Esophagus mucosa (tissue), 1 donor: ENCODE measurements at places on chromosomes 13 and 19.
A peak's percentile ranks its signal among the peaks of the same experiment; 100 is the strongest.

GRCh38 chr13:112840472-112841302, 128.3 kb upstream of the MCF2L start:
- no peak for ATAC-seq

- no peak for ATAC-seq
These were observed 66.5 kb downstream of the MLLT1 start for GRCh38 chr19:6213266-6213595.

GRCh38 chr13:60094385-60095088, 69.2 kb downstream of the DIAPH3 start:
- ATAC-seq = no peak

GRCh38 chr19:38538386-38538785, 79.4 kb downstream of the MAP4K1 start:
- ATAC-seq = no peak

DNA sequence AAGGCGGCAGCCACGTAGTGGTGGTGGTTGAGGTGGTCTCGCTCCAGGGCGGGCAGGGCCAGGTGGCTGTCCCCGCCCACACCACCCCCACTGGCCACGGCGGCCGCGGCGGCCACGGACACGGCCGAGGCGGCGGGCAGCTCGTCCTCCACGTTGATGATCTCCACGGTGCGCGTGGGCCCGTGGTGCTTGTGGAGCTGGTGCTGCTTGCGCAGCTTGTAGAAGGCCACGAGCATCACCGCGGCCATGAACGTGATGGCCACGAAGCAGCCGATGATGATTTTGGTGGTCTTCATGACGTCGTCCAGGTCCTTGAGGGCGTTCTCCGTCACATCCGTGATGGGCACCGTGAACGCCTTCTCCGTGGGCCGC, 4.0 kb upstream of the ASPDH start:
- no peak for ATAC-seq

DNA sequence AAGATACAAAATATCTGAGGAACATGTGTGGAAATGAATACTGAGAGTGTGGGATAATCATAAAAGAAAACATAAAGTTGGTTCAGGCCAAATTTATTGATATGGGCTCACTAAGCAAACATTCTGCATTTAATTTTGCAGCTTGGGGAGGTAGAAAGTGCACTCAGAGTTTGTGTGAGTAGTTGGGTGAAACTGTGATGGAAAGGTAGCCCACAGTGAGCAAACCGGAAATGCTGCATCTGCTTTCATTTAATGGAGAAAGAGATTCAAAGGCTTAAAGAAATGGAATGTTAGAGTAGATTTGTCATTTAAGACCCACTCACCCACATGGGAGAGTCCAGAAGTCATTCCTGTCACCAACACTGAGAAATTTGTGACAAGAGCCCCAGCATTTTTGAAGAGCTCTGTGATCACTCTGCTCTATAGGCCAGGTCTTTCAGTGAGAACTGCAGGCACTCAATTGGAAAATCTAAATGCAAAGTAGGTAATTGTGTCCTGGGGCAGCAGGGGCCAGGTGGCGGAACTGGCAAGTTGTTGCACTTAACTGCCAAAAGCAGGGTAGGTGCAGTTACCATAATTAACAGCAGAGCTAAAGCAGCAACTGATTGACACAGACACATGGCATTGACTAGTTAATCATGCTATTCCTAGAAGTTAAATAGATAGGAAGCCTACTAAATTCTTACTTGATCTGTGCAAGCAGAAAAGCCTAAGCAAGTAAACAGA, 1228.3 kb upstream of the PCDH20 start:
- no peak for ATAC-seq

- ATAC-seq = peak; percentile 11
These were observed 22.3 kb downstream of the PLEKHJ1 start for GRCh38 chr19:2213799-2214198.

DNA sequence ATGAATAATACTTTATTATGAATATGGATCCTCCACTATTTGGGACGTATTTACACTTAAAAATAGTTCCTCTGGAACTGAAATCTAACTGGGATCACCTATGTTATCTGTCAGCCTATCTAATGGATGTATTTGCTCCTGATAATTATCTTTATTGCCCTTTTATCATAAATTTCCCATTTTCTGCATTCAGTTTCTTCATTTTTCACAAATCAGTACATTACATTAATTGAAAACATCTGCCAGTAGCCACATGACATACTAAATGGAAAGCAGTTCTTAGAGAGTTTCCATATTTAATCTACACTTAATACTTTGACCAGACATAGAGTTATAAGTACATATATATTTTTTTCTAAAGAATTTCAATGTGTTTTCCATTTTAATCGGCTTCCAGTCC, 888.8 kb downstream of the SLITRK6 start:
- no peak for ATAC-seq

GRCh38 chr19:54877471-54877870, 3.4 kb downstream of the FCAR start:
- no peak for ATAC-seq

- no peak for ATAC-seq
These were observed 4.1 kb downstream of the SLC17A7 start for GRCh38 chr19:49437231-49437630.

DNA sequence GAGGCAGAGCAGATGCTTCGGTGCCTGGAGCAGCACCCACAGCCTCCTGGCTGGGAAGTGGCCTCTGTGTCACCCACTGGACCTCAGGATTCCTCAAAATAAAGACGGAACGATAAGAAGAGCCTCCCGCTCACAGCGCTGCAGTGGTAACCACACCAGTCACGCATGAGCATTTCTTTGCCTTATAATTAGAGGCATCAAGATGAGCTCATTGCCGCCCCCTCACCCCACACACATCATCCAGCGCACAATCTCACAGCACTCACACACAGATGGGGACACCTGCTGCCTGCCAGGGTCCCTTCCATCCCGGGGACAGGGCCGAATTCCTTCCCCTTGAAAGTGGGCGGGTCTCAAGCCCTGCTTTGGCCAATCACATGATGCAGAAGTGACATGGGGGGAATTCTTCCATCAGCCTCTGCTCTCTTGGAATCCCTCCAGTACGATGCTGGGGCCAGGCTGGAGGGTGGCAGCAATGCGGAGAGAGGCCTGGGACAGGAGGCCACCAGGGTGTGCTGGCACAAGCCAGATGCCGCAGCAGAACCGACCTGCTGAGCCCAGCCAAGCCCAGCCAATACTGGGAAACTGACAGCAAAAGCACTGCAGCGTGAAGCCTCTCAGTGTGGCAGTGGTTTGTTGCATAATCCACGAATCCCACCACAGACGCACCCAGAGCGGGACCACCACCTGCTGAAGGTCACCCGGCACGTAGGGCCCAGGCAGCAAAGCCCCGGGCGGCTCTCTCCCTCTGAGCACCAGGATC, 16.0 kb downstream of the PIP5K1C start:
- no peak for ATAC-seq

DNA sequence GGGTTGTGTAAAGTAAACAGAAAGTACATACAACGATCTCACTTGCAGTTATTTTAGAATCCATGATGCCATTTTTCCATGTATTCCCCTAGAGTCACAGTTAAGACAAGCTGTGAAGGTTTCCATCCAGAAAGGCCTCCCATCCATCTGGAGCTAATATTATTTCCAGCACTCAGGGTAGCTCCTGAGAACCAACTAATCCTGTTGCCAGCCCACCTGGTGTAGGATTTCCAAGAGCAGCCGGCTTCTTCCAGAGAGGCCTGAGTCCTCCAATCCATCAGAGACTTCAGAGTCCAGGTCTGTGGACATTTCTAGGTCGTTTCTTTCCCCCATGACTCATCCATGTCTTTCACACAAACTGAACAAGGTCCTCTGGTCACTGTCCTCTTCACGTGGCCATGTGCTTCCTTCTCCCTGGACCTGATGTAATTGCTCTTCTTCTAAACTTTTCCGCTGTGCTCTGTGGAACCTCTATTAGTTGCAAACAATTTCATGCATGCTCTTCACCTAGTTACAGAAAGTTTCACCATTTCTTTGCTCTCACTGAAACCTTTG, 270.3 kb upstream of the TMTC4 start:
- ATAC-seq = no peak

- ATAC-seq = peak; percentile 83
These were observed 232.5 kb downstream of the SLC7A1 start for GRCh38 chr13:29362849-29363604.

DNA sequence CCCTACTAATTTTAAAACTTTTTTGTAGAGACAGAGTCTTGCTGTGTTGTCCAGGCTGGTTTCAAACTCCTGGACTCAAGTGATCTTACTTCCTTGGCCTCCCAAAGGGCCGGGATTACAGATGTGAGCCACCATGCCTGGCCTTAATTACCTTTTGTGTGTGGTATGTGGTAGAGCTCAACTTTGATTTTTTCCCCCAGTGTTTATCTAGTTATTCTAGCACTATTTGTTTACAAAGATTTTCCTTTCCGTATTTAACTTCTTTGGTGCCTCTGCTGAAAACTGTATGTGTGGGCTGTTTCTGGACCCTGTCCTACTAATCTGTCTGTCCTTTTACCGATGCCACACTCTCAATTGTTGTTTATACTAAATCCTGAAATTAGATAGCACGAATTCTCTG, 9.4 kb upstream of the ERCC5 start:
- ATAC-seq = no peak

- no peak for ATAC-seq
These were observed 1117.2 kb upstream of the SPRY2 start for GRCh38 chr13:81458170-81458569.

DNA sequence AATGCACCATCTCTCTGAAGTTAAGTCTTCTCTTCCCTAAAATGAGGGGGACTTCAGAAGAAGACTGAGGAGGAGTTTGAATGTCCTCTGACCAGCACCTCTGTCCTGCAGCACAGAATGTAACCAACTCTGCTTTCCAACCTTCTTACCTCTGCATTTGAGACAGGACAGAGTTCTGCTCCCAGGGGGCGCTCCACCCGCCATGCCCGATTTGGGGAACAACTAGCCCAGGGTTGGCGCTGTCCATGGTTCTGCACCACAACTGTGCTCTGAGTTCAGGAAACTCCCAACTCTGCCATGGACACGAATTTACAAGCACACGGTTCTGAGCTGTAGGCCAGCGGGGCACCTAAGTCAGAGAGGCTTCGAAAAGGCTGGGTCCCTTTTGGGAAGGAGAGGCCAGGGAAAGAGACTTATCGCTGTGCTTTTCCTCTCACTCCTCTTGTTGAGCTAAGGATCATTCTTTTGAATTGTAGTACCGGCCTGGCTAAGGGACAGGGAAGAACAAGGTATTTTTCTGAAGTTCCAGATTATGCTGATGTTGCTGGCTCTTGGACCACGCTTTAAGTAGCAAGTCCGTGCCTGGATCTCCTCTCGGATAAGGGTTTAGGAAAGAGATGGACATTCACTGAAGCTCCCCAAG, 22.2 kb downstream of the SIGLEC5 start:
- peak; percentile 78 for ATAC-seq

DNA sequence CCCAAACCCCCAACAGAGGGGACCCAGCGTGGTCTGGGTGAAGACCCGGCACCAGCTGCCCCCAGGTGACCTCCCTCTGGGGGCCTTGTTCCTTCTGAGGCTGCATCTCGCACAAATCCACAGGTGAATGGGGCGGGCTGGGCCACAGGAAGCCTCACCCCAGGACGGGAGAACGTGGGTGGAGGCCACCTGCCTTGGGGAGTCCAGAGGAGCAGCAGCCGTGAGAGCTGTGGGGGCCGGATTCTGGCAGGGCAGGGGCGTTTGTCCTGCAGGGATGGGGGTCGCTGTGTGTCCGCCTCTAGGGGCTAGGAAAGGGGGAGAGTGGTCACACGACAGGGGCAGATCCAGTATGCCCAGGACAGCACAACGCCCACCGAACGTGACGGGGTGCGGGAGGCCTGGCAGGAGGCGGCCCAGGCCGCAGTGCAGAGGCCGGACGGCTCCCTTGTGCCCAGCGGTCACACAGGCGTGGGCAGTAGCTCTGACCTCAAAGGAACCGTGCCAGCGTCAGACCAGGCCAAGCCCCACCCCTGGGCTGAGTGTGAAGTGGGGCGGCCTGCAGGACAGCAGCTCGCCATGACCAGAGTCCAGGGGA, 6.7 kb downstream of the POLR2E start:
- ATAC-seq = peak; percentile 2

DNA sequence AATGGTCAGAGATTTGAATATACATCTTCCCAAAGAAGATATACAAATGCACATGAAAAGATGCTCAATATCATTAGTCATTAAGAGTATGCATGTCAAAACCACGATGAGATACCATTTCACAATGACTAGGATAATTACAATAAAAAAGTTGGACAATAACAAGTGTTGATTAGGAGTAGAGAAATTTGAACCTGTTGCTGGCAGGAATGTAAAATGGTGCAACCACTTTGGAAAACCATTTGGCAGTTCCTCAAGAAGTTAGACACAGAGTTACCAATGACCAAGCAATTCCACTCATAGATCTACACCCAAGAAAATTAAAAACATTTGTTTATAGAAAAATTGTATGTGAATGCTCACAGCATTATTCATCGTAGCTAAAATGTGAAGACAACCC, 33.2 kb upstream of the STARD13 start:
- ATAC-seq = no peak

DNA sequence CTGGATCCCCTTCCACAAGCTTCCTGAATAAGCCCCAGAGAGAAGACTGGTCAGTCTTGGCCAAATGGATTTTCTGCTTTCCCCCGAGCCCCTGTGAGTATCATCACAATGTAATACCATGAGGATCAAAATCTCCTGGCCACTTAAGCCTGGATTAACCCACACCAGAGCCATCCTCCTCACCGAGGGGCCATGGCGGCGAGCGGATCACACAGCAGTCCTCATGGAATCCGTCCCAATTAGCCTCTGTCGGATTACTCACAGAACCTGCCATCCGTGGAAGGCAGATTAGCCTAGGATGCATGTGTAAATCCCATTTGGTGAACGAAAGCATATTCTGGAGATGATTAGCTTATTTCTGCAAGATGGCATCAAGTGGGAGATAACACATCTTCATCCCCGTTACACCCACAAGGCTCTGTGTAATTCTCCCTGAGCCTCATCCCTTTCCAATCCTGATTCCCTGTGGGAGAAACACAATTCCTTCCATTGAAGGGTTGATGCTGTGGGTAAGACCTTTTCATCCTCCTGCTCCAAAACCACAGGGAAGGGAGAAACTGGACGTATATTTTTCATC, 42.5 kb downstream of the GNG7 start:
- ATAC-seq = no peak

GRCh38 chr19:39737351-39737750, 478 bp downstream of the CLC start:
- no peak for ATAC-seq

- ATAC-seq = no peak
These were observed 2.5 kb upstream of the NR2C2AP start for GRCh38 chr19:19205416-19206410.

DNA sequence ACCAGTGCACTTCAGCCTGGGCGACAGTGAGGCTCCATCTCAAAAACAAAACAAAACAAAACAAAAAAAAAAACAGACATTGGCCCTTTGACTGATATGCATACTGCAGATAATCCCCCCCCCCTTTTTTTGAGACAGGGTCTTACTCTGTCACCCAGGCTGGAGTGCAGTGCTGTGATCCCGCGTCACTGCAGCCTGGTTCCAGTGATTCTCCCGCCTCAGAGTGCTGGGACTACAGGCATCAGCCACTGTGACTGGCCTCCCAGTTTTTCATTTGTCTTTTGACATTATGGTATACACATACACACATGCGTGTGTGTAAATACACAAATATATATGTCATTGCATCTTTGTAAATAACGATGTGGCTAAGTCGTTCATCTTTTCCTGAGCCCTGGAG, 61.8 kb downstream of the ATP11A start:
- no peak for ATAC-seq
